CD4-positive, alpha-beta T cell (primary cell): ENCODE measurements at places on chromosomes 16 and 17.
A peak's percentile ranks its signal among the peaks of the same experiment; 100 is the strongest.

DNA sequence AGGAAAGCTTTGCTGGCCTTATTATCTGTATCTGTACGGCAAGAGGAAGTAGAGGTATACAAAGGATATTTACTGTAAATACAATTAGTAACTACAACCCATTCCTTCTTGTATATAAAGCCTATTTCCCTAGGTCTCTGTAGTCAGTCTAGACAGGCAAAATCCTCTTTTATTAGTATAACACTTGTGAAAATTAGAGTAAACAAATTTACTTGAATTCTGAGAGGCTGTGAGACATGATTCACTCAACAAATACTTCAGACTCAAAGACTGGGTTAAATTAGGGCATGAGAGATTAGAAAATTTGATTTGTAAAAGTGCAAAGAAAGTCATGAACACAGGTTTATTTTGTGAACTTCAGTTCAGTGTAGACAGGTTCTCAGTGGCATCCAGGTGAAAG is 30.9 kb upstream of the CDH8 start:
- H3K27me3 ChIP-seq = no peaks in the 10 kb centered on the region
- H3K4me1 ChIP-seq = no peaks in the 10 kb centered on the region
- DNase-seq = no peak
- H3K27ac ChIP-seq = no peak overlapping the region
- no peak overlapping the region for H3K4me3 ChIP-seq

DNA sequence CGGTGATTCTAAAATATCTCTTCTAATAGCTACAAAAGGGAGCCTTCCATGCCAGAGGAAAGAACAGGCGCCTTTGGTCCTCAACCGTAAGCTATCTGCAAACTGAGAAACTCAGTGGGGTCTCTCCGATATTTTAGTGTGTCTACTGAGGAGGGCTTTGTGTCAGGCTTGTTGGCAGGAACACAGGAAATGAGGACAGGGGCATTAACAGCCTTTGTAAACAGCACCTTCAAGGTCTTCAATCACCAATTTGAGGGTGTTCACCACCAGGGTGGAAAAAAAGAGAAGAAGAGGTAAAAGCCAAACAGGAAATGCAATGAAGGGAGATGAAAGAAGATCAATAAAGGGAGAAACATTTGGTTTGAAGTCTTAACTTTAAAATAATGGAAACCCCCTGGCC is 580.1 kb upstream of the SALL1 start:
- no peaks in the 10 kb centered on the region for H3K36me3 ChIP-seq
- H3K4me3 ChIP-seq = no peak overlapping the region
- DNase-seq = no peak
- H3K27ac ChIP-seq = no peak overlapping the region
- no peaks in the 10 kb centered on the region for H3K27me3 ChIP-seq
- no peaks in the 10 kb centered on the region for H3K4me1 ChIP-seq

DNA sequence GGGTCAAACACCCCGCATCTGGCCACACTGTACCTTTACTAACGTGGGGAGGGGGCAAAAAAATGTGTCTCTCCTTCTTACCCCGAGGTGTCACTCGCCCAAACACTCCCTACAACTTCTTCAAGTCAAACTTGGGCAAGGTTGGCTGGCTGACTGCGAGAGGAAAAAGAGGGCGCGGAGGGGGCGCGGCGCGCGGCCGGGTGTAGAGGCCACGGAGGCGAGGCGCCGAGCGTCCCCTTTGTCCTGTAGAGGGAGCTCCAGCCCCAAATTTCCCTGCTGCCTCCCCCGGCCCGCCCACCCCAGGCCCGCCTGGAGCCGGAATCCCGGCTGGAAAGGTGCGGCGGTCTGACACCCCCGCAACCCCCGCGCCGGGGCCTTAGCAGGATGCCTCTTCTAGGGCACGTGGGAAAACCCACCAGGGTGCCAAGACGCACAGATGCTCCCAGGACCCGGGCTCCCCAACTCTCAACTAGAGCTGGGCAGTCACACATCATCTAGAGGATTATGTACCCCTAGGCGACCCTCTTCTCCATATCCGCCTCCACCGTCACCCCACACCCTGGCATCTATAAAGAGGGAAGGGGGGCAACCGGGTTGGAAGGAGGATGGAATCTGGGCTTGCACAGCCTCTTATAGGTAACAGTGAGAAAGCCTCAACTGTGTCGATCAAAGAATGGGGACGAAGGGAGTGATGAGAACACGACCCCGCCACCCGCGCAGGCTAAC is 4.2 kb downstream of the IRX3 start:
- H3K27me3 ChIP-seq = peaks cover 38% of the 10 kb centered on the region
- H3K4me3 ChIP-seq = no peak overlapping the region
- DNase-seq = no peak
- no peaks in the 10 kb centered on the region for H3K36me3 ChIP-seq
- H3K27ac ChIP-seq = no peak overlapping the region
- peaks cover 15% of the 10 kb centered on the region for H3K4me1 ChIP-seq

DNA sequence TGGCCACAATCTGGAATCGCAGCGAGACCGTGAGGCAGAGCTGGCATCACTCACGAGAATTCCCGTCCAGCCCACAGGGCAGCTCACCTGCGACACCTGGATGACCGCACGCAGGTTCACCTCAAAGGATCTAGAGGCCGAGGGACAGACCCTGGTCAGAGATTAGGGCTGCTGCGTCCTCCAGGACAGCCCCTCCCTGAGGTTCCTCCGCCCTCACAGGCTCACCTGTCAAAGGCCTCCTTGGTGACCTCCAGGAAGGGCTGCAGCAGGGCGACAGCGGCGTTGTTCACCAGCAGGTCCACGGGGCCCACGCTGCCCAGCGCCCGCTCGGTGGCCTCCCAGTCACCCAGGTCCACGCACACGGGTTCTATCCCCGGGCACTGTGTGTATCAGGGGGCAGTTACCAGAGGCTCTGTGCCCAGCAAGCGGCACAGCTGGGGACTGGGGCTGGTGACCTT is 834 bp downstream of the DCXR start:
- peaks cover 32% of the 10 kb centered on the region for H3K4me1 ChIP-seq
- peak overlapping the region; percentile 65 for H3K4me3 ChIP-seq
- peak overlapping the region; percentile 55 for H3K27ac ChIP-seq

- peaks cover 98% of the 10 kb centered on the region for H3K36me3 ChIP-seq
- H3K27me3 ChIP-seq = no peaks in the 10 kb centered on the region
- no peak for DNase-seq
- H3K4me3 ChIP-seq = no peak overlapping the region
- H3K4me1 ChIP-seq = no peaks in the 10 kb centered on the region
These were observed 54.6 kb upstream of the ENDOV start for GRCh38 chr17:80360396-80360795.

- peak; percentile 76 for DNase-seq
- peaks cover 61% of the 10 kb centered on the region for H3K4me1 ChIP-seq
- peak overlapping the region; percentile 76 for H3K27ac ChIP-seq
These were observed 9.8 kb downstream of the SLC38A10 start for GRCh38 chr17:81285179-81285878.
